ENCODE measurements at places on chromosomes 3 and 15.
A peak's percentile ranks its signal among the peaks of the same experiment; 100 is the strongest.

GRCh38 chr3:121654493-121655385, 6.0 kb downstream of the HCLS1 start:
- DNase-seq = no peak

DNA sequence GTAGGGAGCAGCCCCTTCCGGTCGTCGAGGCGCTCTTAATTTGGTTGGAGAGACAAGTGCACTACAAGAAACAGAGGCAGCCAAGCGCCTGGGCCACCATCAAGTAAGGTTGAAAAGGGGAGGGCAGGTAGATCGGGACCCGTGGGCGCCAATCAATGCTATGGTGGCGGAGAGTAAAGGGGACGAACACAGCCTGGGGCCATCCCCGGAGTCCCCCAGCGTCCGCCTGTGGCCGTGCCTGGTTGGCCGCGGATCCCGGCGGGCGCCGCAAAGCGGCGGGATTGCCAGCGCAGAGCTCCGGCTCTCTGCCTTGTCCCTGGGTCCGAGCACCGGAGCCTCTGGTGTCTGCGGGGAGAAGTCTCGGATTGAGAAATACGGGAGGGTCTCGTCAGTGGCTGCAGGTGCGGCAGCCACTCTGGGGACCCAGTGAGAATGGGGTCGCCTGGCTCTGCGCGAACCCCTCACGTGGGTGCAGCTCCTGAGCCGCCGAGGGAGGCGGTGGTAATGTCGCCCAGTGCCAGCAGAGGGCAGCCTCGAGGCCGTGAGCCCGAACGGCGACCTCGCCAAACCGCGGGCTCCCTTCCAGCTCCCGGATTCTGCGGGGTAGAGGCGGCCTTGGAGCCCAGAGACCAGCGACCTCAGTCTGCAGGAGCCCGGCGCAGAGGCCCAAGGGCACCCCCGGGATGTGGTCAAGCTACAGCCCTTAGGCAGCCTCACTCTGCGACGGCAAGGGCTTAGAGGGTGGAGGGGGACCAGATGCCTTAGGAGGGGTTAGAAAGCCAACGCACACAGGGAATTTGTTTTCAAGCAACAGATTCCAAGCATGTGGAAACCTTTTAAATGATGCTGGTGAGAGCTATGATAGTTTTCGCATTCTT, 10.8 kb downstream of the FOXL2 start:
- DNase-seq = no peak

GRCh38 chr3:13480340-13481318, 523 bp downstream of the HDAC11 start:
- DNase-seq = no peak

DNA sequence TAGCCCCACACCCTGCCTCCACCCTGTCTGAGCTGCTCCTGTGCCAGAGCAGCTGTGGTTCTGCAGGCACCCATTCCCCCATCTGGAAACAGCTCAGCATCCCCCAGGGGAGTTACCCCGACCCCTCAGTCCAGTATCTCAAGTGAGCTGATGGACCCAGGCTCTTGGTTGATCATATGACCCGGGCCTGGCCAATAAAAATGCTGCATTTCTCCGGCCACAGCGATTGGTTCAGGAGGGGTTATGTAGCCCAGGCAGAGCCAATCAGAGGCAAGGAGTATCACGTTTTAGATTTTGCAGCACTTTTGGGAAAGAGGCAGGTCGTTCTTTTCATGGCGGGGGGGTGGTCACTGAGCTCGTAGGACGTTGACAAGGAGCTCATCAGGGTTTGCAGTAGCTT, 120.8 kb downstream of the TPRA1 start:
- no peak for DNase-seq

- DNase-seq = no peak
Measured at GRCh38 chr3:113002679-113003078, 11.9 kb downstream of the GTPBP8 start.

DNA sequence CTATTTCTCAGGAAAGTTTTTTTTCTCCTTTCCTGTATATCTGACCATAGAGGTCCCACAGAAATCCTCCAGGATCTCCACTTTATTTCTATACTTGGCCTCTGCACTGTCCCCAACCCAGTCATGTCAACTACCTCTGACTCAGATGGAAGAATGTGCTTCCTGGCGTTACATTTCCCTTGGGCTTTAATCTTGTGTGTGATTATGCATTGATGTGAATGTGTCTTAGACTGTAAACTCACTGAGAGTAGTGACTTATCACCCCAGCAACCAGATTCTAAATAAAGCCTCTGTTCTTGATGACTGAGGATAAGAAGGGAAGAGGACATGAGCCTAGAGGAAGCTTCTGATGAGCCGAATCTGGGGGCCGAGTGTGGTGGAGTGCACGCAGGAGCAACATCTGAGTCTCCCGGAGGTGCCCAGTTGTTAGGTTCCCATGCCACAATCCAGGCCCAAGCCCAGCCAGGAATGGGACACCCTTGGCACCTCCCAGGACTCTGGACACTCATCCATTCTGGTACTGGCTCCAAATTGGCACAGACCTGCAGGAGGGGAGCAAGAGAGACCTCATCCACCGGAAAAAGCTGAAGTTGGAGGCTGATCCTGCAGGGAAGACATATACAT, 32.1 kb upstream of the HEG1 start:
- DNase-seq = no peak

GRCh38 chr3:150161011-150161410, 190.3 kb upstream of the PFN2 start:
- DNase-seq = no peak

- DNase-seq = no peak
Measured at GRCh38 chr3:40885430-40885829, 313.9 kb upstream of the CTNNB1 start.

DNA sequence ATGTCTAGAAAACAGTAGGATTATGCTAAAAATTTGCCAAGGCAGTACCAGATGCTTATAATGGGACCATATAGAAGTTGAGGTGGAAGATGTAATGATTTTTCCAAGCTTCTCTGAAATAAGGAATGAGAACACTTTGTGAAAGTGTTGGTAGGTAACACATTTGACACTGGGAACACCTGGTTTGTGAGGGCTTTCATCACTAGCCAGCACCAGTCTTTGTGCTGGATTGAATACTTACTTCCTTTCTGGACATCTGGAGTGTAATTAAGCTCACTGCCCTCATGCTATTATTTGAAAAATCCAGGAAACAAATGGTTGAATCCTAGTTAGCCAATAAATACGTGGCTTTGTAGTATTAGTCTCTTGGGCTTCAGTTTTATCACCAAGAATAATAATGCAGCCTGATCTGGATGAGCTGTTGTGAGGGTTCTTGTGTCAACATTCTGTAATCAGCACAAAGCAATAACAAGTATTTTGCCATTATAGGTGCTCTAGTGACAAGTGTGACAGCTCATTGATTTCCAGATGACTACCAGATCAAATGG, 12.9 kb downstream of the CCDC80 start:
- DNase-seq = no peak

GRCh38 chr15:58549785-58550074, 117.9 kb downstream of the LIPC start:
- no peak for DNase-seq

GRCh38 chr3:185866555-185866954, 41.7 kb upstream of the IGF2BP2 start:
- no peak for DNase-seq

GRCh38 chr15:73679180-73679579, 5.0 kb upstream of the CD276 start:
- DNase-seq = no peak

DNA sequence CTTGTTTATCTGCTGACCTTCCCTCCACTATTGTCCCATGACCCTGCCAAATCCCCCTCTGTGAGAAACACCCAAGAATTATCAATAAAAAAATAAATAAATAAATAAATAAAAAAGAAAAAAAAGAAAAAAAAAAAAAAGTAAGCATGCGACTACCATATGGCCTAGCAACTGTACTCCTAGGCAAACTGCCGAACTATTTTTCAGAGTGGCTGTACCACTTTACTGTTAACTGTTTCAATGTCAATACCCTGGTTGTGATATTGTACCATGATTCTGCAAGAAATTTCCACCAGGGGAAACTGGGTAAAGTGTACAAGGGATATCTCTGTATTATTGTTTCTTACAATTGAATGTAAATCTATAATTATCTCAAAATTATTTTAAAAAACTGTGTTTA, 41.3 kb upstream of the MAP4 start:
- DNase-seq = no peak

GRCh38 chr3:144875211-144875610, 903.6 kb downstream of the DIPK2A start:
- peak; percentile 58 for DNase-seq

DNA sequence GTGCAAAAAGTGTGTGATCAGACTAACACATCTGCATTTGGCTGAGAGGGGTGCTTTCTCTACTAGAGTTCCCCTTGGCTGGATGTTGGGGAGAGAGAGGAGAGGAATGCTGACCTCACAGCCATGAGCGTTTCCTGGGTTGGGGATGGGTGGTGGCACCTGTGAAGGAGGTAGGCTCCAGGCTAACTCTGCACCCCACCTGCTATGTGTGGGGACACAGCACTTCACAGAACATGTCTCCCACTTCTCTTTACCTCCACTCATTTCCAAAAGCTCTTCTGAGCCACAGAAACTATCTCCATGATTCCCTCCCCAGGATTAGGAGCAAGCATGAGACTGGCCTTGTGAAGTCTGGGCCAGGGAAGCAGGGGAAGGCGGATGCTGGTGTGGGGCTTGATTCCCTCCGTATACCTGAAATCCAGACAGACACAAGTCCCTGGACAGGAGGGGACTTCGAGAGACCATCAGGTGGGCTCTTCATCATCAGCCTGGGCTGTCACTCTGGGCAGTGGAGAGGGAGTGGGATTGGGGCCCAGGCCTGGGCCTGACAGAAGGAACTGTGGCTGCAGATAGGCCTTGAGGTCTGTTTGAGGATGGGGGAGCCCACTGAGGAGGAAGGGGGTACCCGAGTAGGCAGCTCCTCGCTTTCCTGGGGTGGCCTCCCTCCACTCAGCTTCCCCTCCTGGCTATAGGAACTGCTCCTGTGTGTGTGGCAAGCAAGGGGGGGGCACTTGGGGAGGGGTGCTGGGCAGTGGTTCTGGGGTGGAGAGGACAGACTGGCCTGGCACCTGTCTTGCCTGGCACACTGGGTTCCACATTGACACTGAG, 40.7 kb downstream of the FEM1B start:
- DNase-seq = no peak

GRCh38 chr3:180594631-180595558, 7.1 kb upstream of the TTC14 start:
- no peak for DNase-seq

DNA sequence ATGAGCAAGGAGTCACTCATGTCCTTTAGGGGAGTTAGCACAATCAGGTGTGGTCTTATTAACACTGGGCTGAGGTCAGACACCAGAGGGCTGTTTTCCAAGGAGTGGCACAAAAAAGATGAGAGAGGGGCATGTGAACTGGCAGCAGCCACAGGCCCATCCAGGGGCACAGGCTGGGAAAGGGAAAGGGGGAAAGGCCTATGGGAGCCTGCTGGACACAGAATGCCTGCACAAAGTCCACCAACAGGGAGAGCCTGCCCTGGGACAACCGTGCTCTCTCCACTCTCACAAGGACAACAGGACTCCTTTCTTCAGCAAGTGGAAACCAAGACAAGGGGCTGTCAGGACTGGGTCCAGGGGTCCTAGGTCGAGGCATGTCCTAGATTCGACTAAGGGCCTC, 109.6 kb downstream of the ADCY5 start:
- no peak for DNase-seq

- DNase-seq = peak; percentile 47
Measured at GRCh38 chr3:111695636-111696117, 100.5 kb upstream of the ZBED2 start.

- no peak for DNase-seq
Measured at GRCh38 chr3:102378216-102378615, 56.6 kb upstream of the ZPLD1 start.

- DNase-seq = no peak
Measured at GRCh38 chr15:39142500-39142899, 438.4 kb upstream of the THBS1 start.

DNA sequence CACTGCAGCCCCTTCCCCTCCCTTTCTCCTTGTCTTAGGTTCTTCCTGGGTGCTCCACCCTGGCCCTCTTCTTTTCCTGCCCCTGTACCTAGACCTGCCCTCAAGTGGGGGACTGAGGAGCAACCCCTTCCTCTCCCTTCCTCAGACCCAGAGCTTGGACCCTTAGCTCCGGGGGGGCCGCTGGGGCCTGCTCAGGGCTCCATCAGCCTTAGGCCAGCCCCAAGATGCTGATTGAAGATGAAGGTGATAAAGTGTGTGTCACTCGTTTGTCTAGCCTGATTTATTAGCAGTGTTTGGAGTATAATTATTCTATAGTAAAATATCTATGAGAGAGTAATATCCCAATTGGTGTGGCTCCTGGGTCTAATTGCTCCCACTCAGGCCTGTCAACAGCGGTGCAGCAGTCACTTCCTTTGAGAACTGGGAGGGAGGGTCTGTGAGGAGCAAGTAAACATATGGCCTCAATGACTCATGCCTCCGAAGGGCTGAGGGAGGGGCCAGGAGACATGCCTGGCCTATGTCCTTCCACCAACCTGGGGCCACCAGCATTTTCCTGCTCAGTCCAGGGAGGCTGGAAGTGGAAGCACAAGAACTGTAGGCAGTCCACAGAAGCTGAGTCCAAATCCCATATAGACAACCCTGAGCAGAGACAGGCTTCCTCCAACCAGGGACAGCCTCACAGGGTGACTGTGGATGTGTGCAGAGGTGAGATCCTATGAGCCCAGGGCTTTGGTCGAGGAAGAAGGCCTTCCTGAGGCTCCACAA, 123.2 kb downstream of the DNAJB8 start:
- DNase-seq = peak; percentile 9

DNA sequence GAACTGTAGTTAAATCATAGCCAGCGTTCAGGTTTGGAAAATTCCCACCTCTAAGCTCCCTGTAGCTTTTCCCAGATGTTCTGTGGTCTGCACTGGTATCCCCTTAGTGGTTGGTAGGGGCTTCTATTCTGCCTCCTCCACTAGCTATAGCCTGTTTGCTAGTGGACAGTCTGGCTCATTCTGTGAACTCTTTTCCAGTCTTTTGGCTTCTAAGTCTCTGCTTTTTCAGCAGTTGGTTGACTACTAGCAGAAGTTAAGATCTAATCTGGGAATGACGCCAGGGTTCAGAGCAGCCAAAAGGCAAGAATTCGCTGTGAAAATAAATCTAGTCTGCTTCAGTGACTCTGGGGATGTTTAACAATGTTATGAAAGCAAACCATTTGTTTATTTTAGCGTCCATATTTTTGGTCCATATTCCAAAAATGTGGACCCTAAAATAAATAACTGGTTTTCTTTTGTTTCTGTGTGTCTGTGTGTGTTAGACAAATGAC, 73.7 kb upstream of the WDR72 start:
- no peak for DNase-seq

- no peak for DNase-seq
Measured at GRCh38 chr15:39312984-39313383, 267.9 kb upstream of the THBS1 start.

DNA sequence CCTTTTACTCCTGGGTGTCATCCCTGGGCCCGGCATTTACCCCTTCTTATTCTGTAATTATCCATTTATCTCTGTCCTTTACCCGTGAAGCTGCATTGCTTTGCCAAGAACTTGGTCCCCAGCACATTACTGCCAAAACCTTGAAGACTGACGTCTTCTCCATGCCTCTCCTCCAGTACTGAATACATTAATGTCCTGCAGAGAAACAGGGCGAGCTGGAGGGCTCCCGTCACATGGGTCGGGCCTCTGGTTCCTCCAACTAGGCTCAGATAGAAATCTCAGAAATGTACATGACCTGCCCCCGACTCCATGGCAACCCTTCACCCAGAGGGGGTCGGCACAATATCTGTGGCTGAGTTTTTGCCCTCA, 445 bp downstream of the EFCAB12 start:
- DNase-seq = no peak

GRCh38 chr3:96863129-96863740, 48.8 kb downstream of the EPHA6 start:
- no peak for DNase-seq

Data from fibroblast of skin of left biceps (primary cell).